ENCODE measurements at places on chromosomes 3 and 15. TPM values are rescaled to one million over a fixed set of nuclear protein-coding genes. Genes with fewer than 3 reads are reported as not detected.

FOXB1 gene
- not detected for total RNA-seq

DNA sequence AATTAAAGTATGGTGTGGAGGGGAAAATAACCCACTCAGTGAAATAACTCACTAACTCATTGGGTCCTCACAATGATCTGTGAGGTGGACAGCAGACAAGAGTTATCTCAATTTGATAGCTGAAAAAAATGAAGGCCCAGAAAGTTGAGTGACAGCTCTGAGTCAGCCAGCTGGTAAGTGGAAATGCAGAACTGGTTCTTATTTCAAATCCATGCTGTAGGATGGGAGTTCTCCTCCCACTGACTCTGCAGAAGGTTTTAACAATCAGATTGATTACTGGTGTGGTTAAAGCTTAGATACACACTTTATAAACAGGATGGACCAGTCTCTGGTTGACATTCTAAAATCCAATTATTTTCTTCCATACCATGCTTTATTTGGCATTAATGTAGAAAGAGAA, 87.0 kb upstream of the LMOD3 start:
- no peak overlapping the region for H3K27ac ChIP-seq
- DNase-seq, result no peak

DNA sequence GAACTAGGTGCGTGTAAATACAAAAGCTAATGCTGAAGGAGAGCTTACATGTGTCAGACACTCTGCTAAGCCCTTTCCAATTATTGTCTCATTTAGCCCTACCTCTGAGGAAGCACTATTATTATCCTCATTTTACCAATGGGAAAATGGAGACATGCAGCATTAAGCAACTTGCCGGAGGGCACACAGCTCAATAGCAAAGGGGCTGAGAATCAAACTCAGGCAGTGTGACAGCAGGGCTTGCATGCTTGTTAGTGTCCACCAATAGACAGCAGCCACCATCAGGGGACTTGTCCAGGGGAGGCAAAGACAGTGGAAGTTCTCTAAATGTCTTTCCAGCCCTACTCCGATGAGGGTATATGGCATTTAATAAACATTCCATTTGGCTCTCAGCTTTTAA, 548.6 kb downstream of the MAGI1 start:
- H3K27ac ChIP-seq, result no peak overlapping the region
- DNase-seq, result no peak
- H3K4me1 ChIP-seq, result no peaks in the 10 kb centered on the region

GRCh38 chr3:127134887-127135240, 58.1 kb upstream of the PRR23E start:
- H3K27me3 ChIP-seq, result peaks cover 58% of the 10 kb centered on the region
- DNase-seq, result no peak
- H3K4me3 ChIP-seq, result no peak overlapping the region
- no peaks in the 10 kb centered on the region for H3K36me3 ChIP-seq

DNA sequence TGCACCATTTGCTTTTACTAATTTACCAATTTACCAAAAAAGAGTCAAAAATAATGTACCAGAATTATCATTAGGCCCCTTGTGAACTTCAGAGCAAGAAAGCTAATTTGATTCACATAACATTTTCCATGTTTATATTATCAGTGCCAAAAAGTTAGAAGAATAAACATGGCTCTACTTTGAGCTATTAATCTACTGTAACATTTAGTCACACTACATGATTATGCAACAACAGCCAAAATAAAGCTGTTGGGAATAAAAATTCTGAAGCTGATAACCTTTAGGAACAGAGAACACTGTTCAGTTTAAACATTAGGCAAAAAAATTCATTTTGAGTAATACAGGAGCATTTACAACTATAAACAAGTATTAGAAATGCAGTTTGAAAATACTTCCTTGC, 63.6 kb downstream of the PROS1 start:
- no peak overlapping the region for H3K4me3 ChIP-seq
- no peaks in the 10 kb centered on the region for H3K27me3 ChIP-seq
- DNase-seq, result no peak
- no peaks in the 10 kb centered on the region for H3K4me1 ChIP-seq

Data from T-cell (primary cell).